Activated CD8-positive, alpha-beta memory T cell treated with anti-CD3 and anti-CD28 coated beads for 1 hour (primary cell): ENCODE measurements at places on chromosomes 6 and 20.

GRCh38 chr20:32052090-32052777 is at the start of gene HCK:
Gene HCK, plus strand, starts transcription at chr20:32052242.
- no peak for DNase-seq

- DNase-seq, result no peak
Measured at GRCh38 chr6:43917878-43918382, 147.9 kb downstream of the VEGFA start.

DNA sequence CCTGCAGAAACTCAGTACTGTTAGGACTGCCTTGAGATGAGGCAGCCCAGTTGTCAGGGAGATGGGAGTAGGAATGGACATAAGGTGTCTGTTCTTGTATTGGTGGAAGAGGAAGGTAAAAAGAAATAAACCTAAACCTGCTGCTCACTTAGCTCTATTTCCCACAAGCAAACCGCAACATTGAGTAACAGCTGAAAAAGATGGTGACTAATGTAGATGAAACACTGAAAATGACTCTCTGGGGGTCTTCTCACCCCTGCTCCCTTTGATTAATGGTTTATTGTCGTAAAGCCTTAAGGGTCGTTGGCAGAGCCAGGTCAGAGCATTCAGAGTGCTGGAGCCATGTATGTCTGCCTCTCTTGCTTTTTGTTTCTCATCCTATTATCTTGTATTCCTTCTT is 87.5 kb downstream of the FOXO3 start:
- no peak for DNase-seq

DNA sequence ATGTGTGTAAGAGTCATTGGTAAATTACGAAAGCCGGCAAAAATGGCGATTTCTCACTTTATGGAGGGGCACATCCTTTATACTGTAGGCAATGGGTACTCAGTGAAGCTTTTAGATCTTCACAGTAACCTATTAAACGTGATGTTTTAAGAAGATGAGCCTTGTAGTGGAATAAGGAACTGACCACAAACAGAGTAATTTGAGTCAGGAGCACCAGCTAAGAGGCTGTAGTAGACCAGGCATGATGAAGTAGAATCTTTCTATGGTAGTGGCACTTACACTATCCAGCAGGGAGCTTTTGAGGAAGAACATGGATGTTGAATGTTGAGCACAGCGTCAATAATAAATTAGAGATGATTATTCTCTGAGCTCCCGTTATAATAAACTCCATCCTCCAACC is 65.9 kb downstream of the HIVEP2 start:
- no peak for DNase-seq

DNA sequence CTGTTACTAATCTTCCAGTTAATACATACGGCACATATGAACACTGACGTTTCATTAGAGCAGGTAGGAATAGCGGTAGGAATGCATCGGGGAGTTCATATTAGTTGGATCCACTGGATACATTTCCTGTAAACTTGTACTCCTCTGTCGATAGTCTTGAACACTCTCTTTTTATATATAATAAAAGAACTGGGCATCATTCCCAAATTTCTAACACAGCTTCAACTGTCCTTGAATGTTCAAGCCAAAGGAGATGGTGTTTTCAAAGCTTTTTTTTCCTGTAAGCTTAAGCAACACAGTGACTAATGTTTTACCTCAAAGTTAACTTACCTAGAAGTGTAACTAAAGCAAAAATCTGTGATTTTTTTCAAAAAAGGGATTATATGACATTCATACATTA is 195.3 kb downstream of the UTRN start:
- no peak for DNase-seq

DNA sequence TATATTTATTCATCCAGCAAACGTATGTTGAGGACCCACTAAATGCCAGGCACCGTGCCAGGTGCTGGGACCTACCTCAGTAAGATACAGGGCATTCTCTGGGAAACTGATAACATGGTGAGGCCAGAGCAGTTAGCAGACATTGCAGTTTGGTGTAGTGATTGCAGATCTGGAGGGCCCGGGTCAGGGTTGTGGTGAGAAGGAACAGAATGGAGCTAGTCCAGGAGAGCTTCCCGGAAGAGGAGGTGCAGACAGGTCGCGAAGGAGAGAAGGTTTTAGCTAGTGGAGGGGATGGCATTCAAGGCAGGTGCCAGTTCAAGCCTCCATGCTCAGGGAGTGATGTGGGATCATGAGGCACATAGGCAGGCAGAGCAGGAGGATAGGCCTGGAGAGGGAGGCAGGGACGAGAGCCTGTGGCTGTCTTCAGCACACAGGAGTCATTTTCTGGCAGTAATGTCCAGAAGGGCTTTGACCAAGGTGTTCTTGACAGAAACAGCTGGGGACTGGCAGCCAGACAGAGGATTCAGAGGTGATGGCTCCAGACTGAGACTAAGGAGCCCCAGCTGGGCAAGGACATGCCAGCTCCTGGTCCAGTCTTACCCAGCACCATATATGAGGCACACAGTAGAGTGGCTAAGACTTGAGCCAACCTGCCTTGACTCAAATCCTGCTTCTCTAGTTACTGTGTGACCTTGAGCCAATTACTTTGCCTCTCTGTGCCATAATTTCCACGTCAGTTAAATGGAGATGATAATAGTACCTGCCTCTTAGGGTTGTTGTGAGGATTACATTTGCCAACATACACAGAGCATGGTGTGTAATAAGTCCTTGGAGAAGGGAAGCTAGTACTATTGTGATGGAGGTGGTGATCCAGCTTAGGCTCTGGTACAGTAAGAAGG is 48.3 kb upstream of the FANCE start:
- DNase-seq, result no peak

DNA sequence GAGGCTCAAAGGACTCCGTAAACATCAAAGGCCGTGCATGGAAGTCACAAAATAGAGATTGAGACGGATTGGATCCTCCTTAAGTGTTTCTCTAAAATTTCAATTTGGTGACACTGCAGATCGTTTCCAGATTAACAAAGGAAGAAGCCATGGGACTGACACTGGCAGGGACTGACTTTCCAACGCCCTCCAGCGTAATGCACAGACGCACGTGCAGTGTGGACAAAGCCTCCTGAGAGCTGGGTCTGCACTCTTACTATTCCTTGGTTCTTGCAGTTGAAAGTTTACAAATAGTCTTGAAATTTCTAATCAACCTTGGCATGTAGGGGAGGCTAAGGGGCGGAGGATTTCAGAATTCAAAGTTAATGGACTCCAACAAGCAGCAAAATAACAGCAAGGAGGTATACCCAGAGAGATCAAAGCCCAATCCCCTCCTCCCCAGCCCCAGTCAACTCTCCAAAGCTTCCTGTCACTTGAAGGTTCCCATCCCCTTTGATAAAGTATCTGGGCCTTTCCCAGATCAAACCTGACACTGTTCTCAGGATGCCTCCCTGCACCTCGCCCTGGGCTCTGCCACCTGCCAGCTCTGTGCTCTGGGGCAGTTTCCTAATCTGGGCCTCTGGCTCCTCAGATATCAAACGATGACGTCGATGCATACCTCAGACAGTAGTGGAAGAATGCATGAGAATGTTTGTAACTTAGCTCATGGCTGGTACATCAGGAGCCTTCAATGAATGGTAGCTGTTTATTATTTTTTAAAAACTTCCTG is 106.5 kb upstream of the TRAF3IP2 start:
- no peak for DNase-seq

DNA sequence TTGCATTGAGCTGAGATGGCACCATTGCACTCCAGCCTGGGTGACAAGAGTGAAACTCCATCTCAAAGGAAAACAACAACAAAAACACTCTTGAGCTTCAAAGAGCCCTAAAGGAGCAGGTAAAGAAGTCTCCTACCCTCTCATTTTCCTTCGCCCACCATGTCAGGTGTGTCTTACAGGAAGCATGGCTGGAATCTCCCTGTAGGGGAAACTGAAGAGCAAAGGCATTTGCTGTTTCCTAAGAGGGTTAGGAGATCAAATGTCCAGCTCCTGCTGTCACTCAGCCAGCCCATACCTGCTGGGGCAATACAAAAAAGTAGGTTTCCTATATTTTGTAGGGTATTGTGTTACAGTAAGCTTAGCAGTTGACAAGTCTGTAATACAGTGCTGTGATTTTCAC is 43.3 kb downstream of the SPATA2 start:
- no peak for DNase-seq

- DNase-seq, result no peak
Measured at GRCh38 chr6:138560130-138560860, 61.0 kb upstream of the NHSL1 start.

DNA sequence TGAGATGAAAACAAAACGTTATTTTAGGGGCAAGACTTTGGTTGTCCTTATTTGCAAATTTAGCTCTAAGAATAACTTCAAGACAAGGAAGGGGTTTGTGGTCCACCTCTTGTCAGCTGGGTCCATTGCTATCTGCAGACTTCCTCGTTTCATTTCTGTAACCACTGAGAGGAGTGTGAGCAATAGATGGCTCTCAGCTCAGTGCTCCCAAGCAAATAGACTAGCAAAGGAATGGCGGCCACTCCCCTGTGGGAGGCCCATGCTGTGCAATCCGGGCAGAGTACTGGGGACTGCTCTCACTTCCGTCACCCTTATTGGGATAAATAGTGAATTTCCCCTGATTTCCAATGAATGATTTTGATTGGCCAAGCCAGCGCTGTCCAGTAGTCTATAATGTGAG is 176.6 kb downstream of the ZDHHC14 start:
- no peak for DNase-seq

DNA sequence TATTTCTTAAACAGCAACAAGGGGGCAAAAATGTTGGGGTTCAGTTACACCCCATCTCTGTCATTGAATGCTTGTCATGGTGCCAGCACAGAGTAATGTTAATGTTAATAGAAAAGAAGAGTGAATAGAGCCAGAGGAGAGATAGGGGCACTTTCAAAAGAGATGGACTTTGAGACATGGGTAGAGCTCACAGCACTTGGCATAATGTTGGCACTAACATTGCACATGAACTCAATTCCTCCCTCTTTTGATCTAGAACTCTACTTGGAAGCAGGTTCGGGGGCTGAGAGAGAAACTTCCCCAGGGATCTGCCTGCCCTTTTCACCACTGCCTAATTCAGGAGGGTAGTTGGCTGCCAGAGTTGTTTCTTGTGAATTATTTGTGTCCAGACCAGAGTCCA is 284.6 kb upstream of the PRND start:
- DNase-seq, result no peak

GRCh38 chr20:62817975-62818591 is 1.2 kb downstream of the COL9A3 start:
- no peak for DNase-seq

GRCh38 chr6:35611240-35611639 is 77.5 kb downstream of the FKBP5 start:
- DNase-seq, result no peak

DNA sequence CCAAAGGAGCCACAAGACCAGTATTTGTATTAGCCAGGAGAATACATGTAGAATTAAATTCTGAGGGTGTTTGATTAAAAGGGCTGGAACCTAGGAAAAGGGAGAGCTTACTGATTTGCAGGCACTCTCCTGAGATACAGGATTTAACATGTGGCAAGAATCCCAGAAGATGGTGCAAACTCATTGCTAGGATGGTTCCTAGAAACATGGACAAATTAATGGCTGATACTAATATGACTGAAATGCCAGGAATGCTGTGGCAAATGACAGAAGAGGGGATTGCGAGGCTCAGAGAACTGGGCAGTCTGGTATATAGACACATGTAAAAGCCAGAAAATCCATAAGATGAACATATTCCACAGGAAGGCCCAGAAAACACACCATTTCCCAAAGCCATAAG is 118.1 kb downstream of the RWDD2A start:
- no peak for DNase-seq

- DNase-seq, result no peak
Measured at GRCh38 chr6:40410821-40411220, 176.3 kb downstream of the LRFN2 start.

- no peak for DNase-seq
Measured at GRCh38 chr6:23650676-23651075, 475.3 kb upstream of the NRSN1 start.

- DNase-seq, result no peak
Measured at GRCh38 chr6:11065436-11066202, 21.5 kb upstream of the ELOVL2 start.

DNA sequence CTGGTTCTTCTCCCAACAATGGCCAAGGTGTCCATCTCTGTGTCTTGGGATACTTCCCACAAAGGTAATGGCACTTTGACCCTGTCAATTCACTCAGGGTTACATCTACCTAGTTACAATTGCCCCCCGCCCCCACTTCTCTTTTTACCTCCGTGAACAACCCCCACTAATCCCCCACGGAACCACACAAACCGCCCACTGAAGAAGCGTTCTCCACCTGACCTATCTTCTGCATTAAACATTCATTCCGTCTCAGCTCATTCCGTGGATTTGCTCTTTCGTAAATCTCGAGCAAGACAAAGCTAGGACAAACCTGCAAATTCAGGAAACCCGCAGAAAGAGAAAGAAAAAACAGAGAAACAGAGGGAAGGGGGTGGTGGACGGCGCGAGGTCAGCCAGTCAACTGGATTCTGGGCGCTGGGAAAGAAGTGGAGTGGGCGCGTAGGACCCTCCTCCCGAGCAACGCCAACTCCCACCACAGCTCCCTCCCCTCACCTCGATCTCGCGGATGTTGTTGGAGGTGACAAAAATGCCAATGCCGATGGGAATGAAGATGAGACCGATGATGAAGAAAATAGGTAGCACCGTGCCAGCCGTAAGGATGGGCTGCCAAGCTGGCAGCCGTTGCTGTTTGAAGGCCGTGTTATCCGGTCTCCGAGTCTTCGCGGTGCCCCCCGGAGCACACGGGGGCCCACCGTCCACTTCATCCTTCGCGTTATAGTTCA is 523 bp downstream of the TMEM30A start:
- no peak for DNase-seq

GRCh38 chr6:46628976-46629375 is 23.6 kb downstream of the CYP39A1 start:
- DNase-seq, result no peak

DNA sequence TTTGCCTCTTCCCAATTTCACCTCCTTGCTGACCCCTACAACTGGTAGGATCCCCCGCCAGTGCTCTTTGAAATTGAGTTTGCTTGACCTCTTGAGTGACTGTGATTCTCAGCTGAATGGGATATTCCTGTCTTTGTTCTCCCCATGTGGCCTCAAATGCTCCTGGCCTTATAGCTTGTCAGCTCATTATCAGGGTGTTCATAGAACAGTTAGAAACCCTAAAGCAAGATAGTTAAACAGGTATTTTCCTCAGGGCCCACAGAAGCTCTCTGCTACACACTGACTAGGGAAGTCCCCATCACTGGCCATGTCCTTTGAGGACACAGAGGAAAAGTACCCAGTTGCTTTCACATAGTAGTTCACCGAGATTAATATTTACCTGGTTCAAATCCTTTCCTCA is 211.5 kb upstream of the DTNBP1 start:
- no peak for DNase-seq

DNA sequence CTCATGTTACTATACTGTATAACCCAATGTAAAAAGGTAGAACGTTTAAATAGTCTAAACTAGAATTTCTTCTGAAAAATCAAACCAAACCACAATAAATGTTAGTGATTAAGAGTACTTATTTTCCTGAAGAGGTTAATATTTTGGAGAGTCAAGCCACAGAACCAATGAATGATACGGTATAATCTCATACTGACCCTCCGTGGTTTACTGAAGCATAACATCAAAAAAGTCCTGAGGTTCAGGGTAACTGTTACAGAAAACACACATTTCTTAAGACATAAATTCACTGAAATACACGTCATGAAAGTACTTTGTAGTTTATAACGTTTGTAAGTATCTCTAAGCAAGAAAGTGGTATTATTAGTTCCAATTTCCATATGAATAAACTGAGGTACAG is 28.9 kb downstream of the ESF1 start:
- no peak for DNase-seq

GRCh38 chr6:124190256-124190655 is 386.6 kb downstream of the NKAIN2 start:
- no peak for DNase-seq

GRCh38 chr20:31835977-31836852 is 9.2 kb downstream of the FOXS1 start:
- no peak for DNase-seq

GRCh38 chr6:24833711-24834386 is 35.1 kb upstream of the ARMH2 start:
- DNase-seq, result no peak
